MV-4-11 (cell line): ENCODE measurements at places on chromosomes 12 and 14.

- DNase-seq: peak; percentile 66
Measured at GRCh38 chr12:98399532-98399931, 115.9 kb upstream of the TMPO start.

GRCh38 chr12:97194546-97194945 lies 268.1 kb upstream of the RMST start:
- DNase-seq: no peak

DNA sequence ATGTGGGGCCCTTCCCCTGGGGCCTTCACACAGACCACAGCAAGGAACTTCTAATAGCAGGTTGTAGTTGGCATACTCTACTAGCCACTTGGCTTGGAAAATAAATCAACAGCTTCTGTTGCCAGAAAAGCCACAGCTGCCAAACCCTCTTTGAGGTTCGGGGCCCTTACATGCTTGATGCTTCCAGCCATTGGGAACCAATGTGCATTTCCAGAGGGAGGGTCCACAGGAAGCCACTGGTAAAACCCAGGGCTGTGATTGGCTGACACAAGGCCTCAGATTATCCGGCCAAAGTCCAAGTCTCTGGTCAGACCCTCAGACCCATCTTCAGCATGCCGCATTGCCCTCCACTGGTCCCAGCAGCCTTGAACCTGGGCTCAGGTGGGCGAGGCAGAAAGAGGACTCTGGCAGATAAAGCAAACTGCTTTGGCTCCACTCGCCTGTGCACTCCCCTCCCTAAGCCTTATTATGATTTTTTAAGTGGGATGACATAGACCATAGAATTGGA lies 214.4 kb downstream of the BCL11B start:
- DNase-seq: no peak

GRCh38 chr12:59193476-59194050 lies 273.3 kb upstream of the LRIG3 start:
- DNase-seq: no peak
